ENCODE measurements at places on chromosomes 4 and X.
A peak's percentile ranks its signal among the peaks of the same experiment; 100 is the strongest.

- DNase-seq: no peak
These were observed 66.4 kb upstream of the OR13H1 start for GRCh38 chrX:131477498-131477897.

GRCh38 chr4:86367577-86367976 lies 7.7 kb upstream of the MAPK10 start:
- no peak for DNase-seq

GRCh38 chr4:37015391-37015790 lies 229.2 kb upstream of the NWD2 start:
- DNase-seq: no peak

DNA sequence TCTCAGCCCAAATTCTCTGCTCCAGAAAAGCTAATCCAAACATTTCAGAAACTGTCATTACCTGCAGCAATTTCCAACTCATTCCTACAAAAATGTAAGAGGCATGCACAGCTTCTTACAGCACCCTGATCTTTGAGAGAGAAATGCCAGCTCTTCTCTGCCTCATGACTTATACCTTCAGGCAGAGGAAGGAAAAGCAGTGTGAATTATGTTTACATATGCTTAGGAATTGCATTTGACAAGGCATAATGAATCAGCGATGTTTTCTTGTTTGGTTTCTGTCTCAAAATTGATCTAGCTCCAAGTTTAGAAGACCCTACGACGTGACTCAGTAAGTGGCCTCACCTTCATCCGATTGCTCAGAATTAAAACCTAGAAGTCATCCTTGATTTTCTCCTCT lies 21.8 kb upstream of the AGA start:
- DNase-seq: no peak

DNA sequence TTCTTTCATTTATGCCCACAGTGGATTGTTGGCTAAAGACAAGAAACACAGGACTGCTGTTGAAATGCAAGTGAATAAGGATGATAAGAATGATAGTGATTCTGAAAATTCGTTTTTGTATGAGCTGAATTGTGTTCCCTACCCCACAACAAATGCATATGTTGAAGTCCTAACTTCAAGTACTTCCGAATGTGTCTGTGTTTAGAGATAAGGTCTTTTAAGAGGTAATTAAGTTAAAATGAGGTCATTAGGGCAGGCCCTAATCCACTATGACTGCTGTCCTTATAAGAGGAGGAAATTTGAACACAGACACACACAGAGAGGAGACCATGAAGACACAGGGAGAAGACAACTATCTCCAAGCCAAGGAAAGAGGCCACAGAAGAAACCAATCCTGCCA lies 126.6 kb upstream of the ACSL4 start:
- DNase-seq: no peak

- DNase-seq: no peak
These were observed 59.8 kb upstream of the GPM6B start for GRCh38 chrX:13876652-13877051.

DNA sequence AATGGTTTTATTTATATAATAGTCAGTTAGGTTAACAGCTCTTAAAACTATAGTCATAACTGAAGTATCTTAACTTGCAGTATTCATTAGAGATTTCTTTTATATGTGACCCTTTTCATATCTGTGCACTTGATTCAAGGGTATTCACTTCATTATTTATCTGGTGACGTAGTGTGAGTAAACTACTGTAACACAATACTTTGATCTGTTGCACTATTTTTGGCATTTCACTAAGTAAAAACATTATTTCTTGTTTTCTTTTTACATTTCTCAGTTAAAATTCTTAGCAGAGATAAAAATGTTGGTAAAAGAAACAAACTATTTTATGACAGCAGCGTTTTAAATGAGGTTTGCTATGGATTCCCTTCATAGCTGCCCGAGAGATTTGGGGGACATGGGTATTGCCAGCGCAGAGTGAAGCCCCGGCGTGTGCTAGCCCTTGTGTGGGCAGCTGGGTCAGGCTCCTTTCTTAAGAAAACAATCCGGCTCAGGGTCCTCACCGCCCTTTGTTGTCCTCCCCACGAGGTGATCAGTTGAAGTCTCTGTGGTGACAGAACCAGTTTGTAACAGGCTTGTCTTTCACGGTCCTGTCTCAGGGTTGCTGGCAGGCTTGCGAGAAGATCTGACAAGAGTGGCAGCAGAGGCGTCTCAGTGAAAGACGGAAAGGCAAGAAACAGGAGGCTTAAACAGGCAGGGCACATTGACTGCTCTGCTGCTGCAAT lies 293.4 kb downstream of the BMPR1B start:
- DNase-seq: no peak

GRCh38 chr4:76718831-76719230 lies 179.1 kb downstream of the SOWAHB start:
- DNase-seq: no peak

DNA sequence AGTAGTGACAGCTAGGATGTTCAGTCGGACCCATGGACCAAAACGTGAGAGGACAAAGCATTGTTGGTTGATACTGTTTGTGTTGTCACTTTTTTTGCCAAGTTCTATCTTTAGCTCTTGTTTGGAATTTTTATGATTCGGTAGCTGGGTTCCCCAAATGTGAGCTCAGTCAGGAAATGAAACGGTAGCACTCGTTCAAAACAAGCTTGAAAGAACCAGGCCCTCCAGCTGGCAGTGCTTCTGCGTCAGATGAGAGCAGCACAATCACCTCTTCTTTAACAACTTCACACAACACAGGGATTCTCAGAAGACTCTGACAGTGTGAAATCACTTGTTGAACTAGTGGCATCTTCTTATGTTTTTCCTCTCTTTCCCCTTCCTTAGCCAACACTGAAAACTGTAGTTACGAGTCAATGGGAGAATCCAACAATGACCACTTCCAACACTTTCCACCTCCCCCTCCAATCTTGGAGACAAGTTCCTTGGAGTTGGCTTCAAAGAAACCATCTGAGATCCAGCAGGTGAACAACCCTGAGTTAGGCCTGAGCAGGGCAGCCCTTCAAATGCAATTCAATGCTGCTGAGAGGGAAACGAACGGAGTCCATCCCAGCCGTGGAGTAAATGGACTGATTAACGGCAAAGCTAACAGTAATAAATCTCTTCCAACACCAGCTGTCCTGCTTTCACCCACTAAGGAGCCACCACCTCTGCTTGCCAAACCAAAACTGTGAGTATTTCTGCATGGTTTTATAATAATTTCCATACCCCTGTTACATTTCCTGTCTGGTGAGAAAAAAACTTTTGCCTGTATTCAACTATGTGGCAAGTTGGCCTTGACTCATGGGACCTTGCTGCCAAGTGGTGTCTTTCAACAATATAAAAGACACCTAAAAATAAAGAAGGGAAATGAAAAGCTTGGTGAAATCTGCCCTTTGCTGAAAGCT lies 214.6 kb downstream of the PALLD start:
- DNase-seq: no peak

DNA sequence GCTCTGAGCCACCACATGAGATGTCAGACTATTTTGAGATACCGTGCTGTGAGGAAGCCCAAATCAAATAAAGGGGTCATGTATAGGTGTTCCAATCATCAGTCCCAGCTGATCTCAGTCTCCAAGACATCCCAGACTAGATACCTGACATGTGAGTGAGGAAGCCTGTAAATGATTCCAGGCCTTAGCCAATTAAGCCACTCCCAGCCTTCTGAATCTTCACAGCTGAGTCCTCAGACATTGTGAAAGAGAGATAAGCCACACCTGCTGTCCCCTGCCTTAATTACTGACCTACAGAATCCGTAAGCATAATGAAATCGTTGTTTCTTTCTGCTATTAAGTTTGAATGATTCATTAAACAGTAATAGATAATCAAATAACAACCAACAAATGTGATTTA lies 671.4 kb downstream of the ZNF674 start:
- DNase-seq: no peak

GRCh38 chr4:82256718-82257117 lies 117.1 kb downstream of the HNRNPD start:
- DNase-seq: no peak

DNA sequence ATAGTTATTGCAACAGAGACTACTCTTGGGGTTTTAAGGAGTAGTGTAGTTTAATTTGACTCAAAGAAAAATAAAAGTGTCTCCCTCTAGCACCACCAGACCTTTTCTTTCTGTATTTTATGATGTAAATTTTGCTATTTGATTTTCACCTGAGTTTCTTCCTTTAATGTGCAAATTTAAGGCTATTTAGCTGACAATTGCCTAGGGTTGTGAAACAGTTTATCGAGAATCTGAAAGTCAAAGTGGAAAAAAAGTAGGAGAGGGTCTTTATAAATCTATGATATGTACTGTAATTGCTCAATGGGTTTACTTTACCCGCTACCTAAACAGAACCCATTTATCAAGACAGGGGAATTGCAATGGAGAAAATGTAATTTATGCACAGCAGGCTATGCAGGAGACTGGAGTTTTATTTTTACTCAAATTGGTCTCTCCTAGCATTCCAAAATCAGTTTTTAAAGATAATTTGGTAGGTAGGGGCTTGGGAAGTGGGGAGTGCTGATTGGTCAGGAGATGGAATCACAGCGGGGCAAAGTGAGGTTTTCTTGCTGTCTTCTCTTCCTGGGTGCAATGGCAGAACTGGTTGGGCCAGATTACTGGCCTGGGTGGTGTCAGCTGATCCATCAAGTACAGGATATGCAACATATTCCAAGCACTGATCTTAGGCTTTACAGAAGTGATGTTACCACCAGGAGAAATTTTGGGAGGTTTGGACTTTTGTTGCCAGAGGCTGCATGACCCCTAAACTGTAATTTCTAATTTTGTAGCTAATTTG lies 228.6 kb upstream of the TACR3 start:
- no peak for DNase-seq

GRCh38 chr4:70632028-70632427 lies 3.5 kb downstream of the ENAM start:
- DNase-seq: no peak

- DNase-seq: no peak
These were observed 204.9 kb downstream of the EVC2 start for GRCh38 chr4:5503336-5503936.

DNA sequence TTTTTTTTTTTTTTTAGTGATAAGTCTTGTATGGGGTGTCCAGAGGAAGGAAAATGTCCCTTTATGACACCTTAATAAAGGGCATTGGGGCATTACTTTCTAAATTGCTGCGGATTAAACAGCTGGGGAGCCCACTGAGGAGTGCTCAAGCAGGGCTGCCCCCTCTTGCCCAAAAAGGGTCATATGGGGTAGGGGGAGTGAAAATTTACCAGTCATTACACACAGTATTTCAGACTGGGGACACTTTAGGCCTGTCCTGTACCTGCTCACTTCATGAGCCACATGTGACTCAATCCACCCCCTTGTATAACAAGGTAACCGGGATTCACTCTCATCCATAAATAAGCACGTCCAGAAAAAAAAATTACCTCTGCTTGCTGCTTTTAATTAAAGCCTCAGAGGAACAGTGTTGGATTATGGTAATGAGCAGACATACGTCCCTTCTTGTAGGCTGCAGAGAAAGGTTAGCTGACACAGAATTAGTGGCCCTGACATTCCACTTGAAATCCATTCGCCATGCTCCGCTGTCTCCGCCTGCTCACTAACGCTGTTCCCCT lies 1.8 kb downstream of the PRDM8 start:
- DNase-seq: no peak

DNA sequence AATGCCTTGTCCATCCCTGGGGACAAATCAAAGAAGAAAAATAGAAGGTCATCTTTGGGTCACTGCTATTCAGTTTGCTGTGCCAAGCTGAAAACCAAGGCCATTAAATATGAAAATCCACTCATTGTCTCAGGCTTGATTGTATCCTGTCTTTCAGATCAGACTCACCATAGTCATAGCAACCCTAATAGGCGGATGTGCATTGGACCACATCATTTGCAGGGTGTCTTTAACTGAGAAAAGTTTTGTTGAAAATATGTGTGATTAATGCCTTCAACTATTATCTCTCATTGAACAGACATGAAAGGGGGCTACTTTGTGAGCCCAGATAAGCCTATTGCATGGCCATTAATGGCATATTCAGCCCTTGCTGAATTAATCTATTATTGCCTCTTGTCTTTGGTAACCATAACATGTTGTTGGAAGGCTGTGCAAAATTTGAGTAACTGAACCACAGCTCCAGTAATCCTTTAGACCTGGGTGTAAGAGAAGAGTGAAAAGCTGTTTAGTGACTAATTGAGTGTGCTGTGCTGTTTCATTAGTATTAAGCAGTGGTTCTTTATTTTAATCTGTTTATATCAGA lies 453.6 kb upstream of the EPHA5 start:
- DNase-seq: no peak

- no peak for DNase-seq
These were observed 66.2 kb downstream of the IL15 start for GRCh38 chr4:141702472-141703182.

GRCh38 chrX:63350465-63350877 lies 661 bp downstream of the SPIN4 start:
- peak; percentile 3 for DNase-seq

- no peak for DNase-seq
These were observed 1.8 kb downstream of the KDM5C start for GRCh38 chrX:53223068-53223693.

DNA sequence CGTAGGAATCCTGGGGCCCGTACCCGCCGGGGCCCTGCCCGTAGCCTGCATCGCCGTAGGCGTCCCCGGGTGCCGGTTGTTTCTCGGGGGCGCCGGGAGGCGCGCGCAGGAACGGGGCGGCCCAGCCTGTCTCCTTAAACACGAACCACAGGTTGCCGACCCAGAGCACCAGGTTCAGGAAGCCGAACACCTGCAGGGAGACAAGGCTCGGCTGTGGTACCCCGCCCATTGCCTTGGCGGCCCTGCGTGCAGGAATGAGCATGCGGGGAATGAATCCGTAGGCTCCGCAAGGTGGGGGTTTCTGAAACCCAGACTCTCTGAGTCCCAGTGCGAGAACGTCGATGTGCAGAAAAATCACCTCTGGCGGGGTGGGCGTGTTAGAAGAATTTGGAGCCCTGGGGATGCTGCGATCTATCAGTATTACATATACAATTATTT lies 5.4 kb upstream of the PRICKLE3 start:
- DNase-seq: peak; percentile 40

DNA sequence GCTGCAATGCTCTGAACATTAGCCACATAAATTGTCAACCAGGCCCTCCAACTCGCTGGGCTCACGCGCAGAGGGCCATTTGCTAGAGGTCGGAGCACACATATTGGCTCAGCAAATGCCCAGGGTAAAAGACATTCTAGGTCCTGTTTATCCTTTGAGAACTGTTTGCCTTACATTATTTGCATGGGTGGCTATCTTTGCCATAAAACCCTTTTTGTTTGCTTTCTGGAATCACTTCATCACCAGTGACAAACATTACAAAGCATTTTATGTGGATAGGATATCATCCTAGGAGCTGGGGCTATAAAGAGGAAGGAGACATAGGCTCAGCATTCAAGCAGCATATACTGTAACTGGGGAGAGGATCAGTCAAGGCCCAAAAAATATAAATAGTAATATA lies 149.2 kb upstream of the RAI2 start:
- DNase-seq: no peak

GRCh38 chrX:118780911-118781310 lies 42.7 kb upstream of the ZCCHC12 start:
- DNase-seq: no peak

GRCh38 chr4:7192252-7193029 lies at the start of gene SORCS2:
Gene SORCS2, plus strand, starts transcription at chr4:7192538.
- DNase-seq: peak; percentile 43
